T-helper 2 cell treated with Interferon-gamma antibody and Interleukin-4, amounts not matched to agents 5 μg/mL and 100 μg/mL, for 36 hours (primary cell): ENCODE measurements at places on chromosomes 16 and 17.

- no peak overlapping the region for H3K4me3 ChIP-seq
- no peak overlapping the region for H3K27ac ChIP-seq
- no peaks in the 10 kb centered on the region for H3K4me1 ChIP-seq
- no peaks in the 10 kb centered on the region for H3K27me3 ChIP-seq
These were observed 183.6 kb downstream of the MYO1D start for GRCh38 chr17:32693194-32693897.

GRCh38 chr16:75452464-75453190, 11.9 kb downstream of the TMEM170A start:
- H3K27me3 ChIP-seq = no peaks in the 10 kb centered on the region
- H3K27ac ChIP-seq = no peak overlapping the region
- H3K36me3 ChIP-seq = peaks cover 18% of the 10 kb centered on the region

DNA sequence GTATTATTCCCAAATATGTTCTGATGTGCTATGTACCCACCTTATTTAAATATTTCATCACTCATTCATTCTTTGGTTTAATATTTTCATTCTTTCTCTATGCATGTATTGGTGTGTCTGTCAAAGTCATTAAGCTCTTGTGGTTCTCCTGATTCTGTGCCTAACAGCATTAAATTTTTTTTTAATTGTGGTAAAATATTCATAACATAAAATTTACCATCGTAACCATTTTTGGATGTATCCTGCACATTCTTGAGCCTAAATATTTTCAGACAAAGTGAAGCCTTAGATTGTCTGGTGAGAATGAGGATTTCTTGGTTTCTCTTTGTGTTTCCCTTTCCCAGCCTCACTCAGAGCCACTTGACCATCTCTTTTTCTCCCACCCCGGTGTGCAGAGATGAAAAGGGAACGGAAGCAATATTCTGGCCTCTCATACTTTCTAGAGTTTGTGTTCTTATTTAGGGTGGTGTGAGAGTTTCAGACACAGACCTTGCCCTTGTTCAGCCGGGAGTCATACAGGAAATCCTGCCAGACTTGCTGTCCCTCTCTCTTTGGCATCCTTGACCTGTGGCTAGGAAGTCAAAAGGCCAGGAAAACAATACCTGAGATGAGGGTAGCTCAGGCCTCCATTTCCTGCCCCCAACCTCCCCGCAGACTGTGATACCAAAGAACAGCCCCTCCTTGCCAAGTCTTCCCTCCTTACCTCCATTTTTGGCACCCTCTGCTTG, 4.9 kb downstream of the CCL5 start:
- peaks cover 23% of the 10 kb centered on the region for H3K36me3 ChIP-seq
- DNase-seq = no peak
- H3K4me1 ChIP-seq = peaks cover 51% of the 10 kb centered on the region
- peak overlapping the region; percentile 78 for H3K27ac ChIP-seq
- H3K4me3 ChIP-seq = peak overlapping the region; percentile 49

DNA sequence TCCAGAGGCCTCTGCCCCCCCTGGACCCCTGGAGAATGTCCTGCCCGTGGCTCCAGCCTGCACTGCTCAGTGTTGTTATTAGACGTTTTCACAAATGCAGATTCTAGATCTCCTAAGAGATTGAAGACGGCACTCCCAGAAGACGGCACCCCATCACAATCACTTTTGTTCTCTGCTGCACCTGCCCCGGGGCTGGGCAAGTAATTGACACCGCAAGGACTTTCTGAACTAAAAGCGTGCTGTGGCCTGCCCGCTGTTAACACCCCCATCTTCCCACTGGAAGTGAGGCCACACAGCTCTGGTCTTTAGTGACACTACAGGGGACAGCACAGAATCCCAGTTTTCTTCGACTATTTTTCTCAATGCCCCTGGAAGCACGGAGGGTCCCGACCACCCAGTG, 256.9 kb downstream of the ENGASE start:
- no peak overlapping the region for H3K4me3 ChIP-seq
- DNase-seq = no peak
- H3K27me3 ChIP-seq = no peaks in the 10 kb centered on the region
- H3K36me3 ChIP-seq = no peaks in the 10 kb centered on the region

DNA sequence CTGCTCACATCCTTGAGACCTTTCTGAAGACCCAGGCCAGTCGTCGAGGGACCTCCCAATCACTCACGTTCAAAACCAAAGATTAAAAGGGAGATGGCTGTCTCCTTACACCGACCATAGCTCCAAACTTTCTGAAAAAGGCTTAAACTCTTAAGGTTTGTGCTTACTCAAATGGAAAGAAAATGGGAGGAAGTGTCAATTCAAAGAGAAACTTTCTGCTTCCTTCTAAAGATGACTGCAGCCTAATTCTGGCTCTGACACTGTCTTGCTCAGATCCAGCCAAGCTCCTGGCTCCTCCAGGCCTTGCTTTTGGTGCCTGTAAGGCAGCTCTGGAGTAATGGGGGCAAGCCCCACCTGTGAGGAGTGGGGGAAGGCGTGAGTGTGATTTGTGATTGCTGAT, 54.9 kb upstream of the WSB1 start:
- peak overlapping the region; percentile 60 for H3K27ac ChIP-seq
- H3K27me3 ChIP-seq = peaks cover 15% of the 10 kb centered on the region
- H3K36me3 ChIP-seq = no peaks in the 10 kb centered on the region
- peaks cover 22% of the 10 kb centered on the region for H3K4me1 ChIP-seq

- peak overlapping the region; percentile 5 for H3K4me3 ChIP-seq
- H3K27me3 ChIP-seq = no peaks in the 10 kb centered on the region
- peaks cover 15% of the 10 kb centered on the region for H3K4me1 ChIP-seq
- no peak overlapping the region for H3K27ac ChIP-seq
- DNase-seq = no peak
These were observed 1.2 kb upstream of the CDIPT start for GRCh38 chr16:29864205-29864604.

- H3K4me3 ChIP-seq = no peak overlapping the region
- H3K27ac ChIP-seq = no peak overlapping the region
- peaks cover 28% of the 10 kb centered on the region for H3K4me1 ChIP-seq
- H3K36me3 ChIP-seq = no peaks in the 10 kb centered on the region
- DNase-seq = peak; percentile 27
These were observed 563 bp downstream of the METRNL start for GRCh38 chr17:83079766-83080578.

- peaks cover 40% of the 10 kb centered on the region for H3K4me1 ChIP-seq
- H3K27ac ChIP-seq = peak overlapping the region; percentile 92
- H3K27me3 ChIP-seq = no peaks in the 10 kb centered on the region
These were observed 1.3 kb upstream of the SENP3 start for GRCh38 chr17:7560172-7561027.

GRCh38 chr16:1280783-1281182, 24.9 kb downstream of the TPSD1 start:
- no peaks in the 10 kb centered on the region for H3K27me3 ChIP-seq
- no peaks in the 10 kb centered on the region for H3K4me1 ChIP-seq
- no peak overlapping the region for H3K4me3 ChIP-seq
- no peak for DNase-seq
- H3K27ac ChIP-seq = no peak overlapping the region
- H3K36me3 ChIP-seq = no peaks in the 10 kb centered on the region

- DNase-seq = no peak
- peaks cover 53% of the 10 kb centered on the region for H3K4me1 ChIP-seq
- peak overlapping the region; percentile 55 for H3K27ac ChIP-seq
- H3K27me3 ChIP-seq = peaks cover 18% of the 10 kb centered on the region
- H3K4me3 ChIP-seq = peak overlapping the region; percentile 84
These were observed 27.3 kb downstream of the SLFN11 start for GRCh38 chr17:35345926-35346771.

- no peak overlapping the region for H3K27ac ChIP-seq
- no peak for DNase-seq
- peaks cover 21% of the 10 kb centered on the region for H3K4me1 ChIP-seq
- H3K36me3 ChIP-seq = peaks cover 14% of the 10 kb centered on the region
These were observed 4.4 kb downstream of the FDXR start for GRCh38 chr17:74868251-74868907.

DNA sequence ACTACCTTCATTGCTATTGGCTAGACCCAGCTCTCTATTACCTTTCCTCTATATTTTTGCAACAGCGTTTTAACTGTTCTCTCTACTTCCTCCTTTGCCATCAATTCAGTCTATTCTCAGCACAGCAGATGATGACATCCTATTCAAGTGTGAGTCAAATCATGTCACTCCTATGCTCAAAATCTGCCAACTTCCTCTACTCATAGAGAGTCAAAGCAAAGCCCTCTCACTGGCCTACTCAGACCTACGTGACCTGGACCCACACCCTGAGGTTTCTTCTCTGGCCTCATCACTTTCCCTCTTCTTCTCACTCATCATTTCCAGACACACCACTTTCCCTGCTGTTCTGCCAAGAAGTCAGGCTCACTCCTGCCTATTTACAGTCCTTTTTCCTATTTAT, 289.0 kb upstream of the AXIN2 start:
- DNase-seq = no peak
- H3K27ac ChIP-seq = no peak overlapping the region
- H3K4me1 ChIP-seq = no peaks in the 10 kb centered on the region
- H3K4me3 ChIP-seq = no peak overlapping the region
- peaks cover 4% of the 10 kb centered on the region for H3K27me3 ChIP-seq

DNA sequence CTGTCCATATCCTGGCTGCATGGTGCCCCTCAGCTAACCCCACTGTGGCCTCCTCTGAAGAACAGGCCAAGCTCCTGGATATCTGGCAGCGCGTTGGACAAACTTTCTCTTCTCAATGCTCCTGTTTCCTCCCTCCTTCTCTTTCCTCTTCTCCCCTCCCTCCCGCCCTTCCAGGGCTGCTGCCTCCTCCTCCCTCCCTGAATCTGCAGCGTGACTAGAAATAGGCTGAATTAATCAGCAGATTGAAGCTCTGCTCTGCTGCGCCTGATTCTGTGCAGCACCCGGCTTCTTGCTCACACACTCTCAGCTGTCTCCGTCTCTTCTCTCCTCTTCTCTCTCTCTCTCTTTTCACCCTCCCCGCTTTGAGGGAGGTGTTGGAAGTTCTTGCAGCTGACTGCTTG, 19.8 kb downstream of the TMEM94 start:
- DNase-seq = no peak
- H3K4me1 ChIP-seq = no peaks in the 10 kb centered on the region
- H3K4me3 ChIP-seq = no peak overlapping the region
- H3K27ac ChIP-seq = no peak overlapping the region
- peaks cover 11% of the 10 kb centered on the region for H3K36me3 ChIP-seq

DNA sequence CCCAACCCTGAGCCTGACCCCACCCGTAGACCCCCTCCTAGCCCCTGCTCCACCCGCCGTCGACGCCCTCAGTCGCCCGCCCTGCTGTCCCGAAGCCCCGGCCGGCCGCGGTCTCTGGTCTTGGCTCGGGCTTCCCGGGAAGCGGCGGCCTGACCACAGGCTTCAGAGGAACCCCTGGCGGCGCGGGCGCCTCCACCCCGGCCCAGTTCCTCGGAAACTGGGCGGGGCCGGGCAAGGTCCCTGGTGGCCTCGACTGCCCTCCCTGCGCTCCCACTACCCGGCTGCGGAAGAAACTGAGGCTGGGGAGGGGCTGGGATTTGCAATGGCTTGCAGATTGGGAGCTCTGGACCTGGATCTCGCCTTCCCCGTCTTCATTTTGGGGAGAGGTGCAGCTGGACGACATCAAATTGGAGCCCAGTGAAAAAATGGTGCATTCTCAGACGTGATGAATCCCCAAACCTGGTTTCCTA, 692 bp upstream of the SOCS1 start:
- H3K4me1 ChIP-seq = peaks cover 44% of the 10 kb centered on the region
- peaks cover 37% of the 10 kb centered on the region for H3K36me3 ChIP-seq
- peak overlapping the region; percentile 96 for H3K4me3 ChIP-seq
- H3K27me3 ChIP-seq = no peaks in the 10 kb centered on the region
- peak overlapping the region; percentile 86 for H3K27ac ChIP-seq

GRCh38 chr17:71460943-71461342, 659.9 kb upstream of the SOX9 start:
- no peak overlapping the region for H3K27ac ChIP-seq
- no peak overlapping the region for H3K4me3 ChIP-seq
- H3K36me3 ChIP-seq = no peaks in the 10 kb centered on the region
- H3K27me3 ChIP-seq = no peaks in the 10 kb centered on the region
- H3K4me1 ChIP-seq = no peaks in the 10 kb centered on the region
- no peak for DNase-seq

- no peak overlapping the region for H3K27ac ChIP-seq
- H3K36me3 ChIP-seq = no peaks in the 10 kb centered on the region
- no peaks in the 10 kb centered on the region for H3K27me3 ChIP-seq
- no peaks in the 10 kb centered on the region for H3K4me1 ChIP-seq
These were observed 1527.7 kb upstream of the CDH8 start for GRCh38 chr16:63563819-63564505.

GRCh38 chr17:64008830-64009229, 10.7 kb downstream of the PRR29 start:
- H3K36me3 ChIP-seq = peaks cover 45% of the 10 kb centered on the region
- no peaks in the 10 kb centered on the region for H3K27me3 ChIP-seq
- peaks cover 24% of the 10 kb centered on the region for H3K4me1 ChIP-seq

- H3K27ac ChIP-seq = no peak overlapping the region
- no peak for DNase-seq
- H3K27me3 ChIP-seq = no peaks in the 10 kb centered on the region
- H3K4me3 ChIP-seq = no peak overlapping the region
These were observed 150.8 kb downstream of the XYLT1 start for GRCh38 chr16:17320009-17320408.

GRCh38 chr16:2501946-2502895, 11.5 kb upstream of the ATP6V0C start:
- no peak for DNase-seq
- no peak overlapping the region for H3K27ac ChIP-seq
- H3K4me1 ChIP-seq = no peaks in the 10 kb centered on the region
- peaks cover 1% of the 10 kb centered on the region for H3K36me3 ChIP-seq
- no peak overlapping the region for H3K4me3 ChIP-seq
- H3K27me3 ChIP-seq = no peaks in the 10 kb centered on the region

GRCh38 chr16:86069736-86070298, 170.9 kb downstream of the IRF8 start:
- H3K4me1 ChIP-seq = no peaks in the 10 kb centered on the region
- H3K36me3 ChIP-seq = no peaks in the 10 kb centered on the region
- DNase-seq = no peak
- H3K4me3 ChIP-seq = no peak overlapping the region
- H3K27me3 ChIP-seq = no peaks in the 10 kb centered on the region

DNA sequence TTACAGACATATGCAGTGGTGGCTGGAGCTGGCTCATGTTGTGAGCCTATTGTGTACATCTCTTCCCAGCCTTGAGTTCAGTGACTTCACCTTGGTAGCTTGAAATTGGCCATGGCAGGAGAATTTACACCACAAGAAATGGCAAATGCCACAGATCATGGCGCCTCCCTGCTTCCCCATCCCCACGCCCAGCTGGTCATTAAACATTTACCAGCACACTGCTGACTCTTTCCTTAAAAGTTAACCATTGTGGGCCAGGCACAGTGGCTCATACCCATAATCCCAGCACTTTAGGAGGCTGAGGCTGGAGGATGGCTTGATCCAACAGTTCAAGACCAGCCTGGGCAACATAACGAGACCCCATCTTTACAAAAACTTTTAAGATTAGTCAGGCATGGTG, 22.6 kb upstream of the ITGB4 start:
- no peak overlapping the region for H3K4me3 ChIP-seq
- H3K36me3 ChIP-seq = peaks cover 21% of the 10 kb centered on the region
- no peaks in the 10 kb centered on the region for H3K4me1 ChIP-seq
- no peak for DNase-seq
- H3K27me3 ChIP-seq = no peaks in the 10 kb centered on the region

DNA sequence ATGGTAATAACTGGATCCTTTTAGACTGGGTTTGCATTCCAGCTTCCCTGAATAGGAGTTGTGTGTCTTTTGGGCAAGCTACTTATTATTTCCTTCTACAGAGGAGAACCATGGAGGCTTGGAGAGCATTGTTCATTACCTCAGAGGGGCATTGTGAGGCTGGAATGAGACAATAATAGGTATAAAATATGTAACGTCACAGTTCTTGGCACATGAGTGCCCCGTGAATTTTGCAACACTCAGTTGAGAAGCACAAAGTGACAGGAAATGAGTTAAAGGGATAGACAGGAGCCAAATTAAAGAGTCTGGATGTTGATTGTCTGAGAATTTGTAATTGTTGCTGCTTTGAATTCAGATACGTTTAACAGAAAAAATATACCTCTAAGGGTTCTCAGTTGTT, 92.2 kb downstream of the CDH8 start:
- no peak overlapping the region for H3K4me3 ChIP-seq
- H3K27ac ChIP-seq = no peak overlapping the region
- no peaks in the 10 kb centered on the region for H3K27me3 ChIP-seq
- DNase-seq = no peak
- H3K4me1 ChIP-seq = no peaks in the 10 kb centered on the region
